ENCODE measurements at places on chromosomes 12 and 14. TPM values are rescaled to one million over a fixed set of nuclear protein-coding genes. Genes with fewer than 3 reads are reported as not detected.

Gene ENDOU
- total RNA-seq: not detected

Gene RIMKLB
- total RNA-seq: 18.2 TPM

Gene BBOF1
- 1.2 TPM for total RNA-seq

Gene MIP
- total RNA-seq: not detected

Gene KLRC3
- 0.46 TPM for total RNA-seq

Gene TMEM121
- total RNA-seq: 3.8 TPM

Gene KRT73
- total RNA-seq: 96.4 TPM

Gene EPYC
- total RNA-seq: not detected

Gene LALBA
- not detected for total RNA-seq

Gene EFS
- not detected for total RNA-seq

Gene ADAM20
- total RNA-seq: 2.9 TPM

Gene AREL1
- 52.0 TPM for total RNA-seq

Gene AICDA
- not detected for total RNA-seq

Gene MMP19
- total RNA-seq: 0.84 TPM

Gene POTEG
- total RNA-seq: not detected

Gene PPP1R1A
- total RNA-seq: not detected

Gene CEBPE
- total RNA-seq: 0.19 TPM

Gene TAS2R7
- total RNA-seq: not detected

Gene PRICKLE1
- total RNA-seq: not detected

Gene OR6C6
- not detected for total RNA-seq

Gene OR6C4
- total RNA-seq: not detected

Gene LUM
- 0.54 TPM for total RNA-seq

Gene DCN
- 0.69 TPM for total RNA-seq

Gene GZMH
- total RNA-seq: 0.70 TPM

Gene B4GALNT3
- 12.2 TPM for total RNA-seq

Gene TMEM233
- not detected for total RNA-seq

Gene PPP4R4
- total RNA-seq: 2.4 TPM

Gene FSCB
- total RNA-seq: not detected

Data from naive thymus-derived CD4-positive, alpha-beta T cell (primary cell).